Daoy (cell line): ENCODE measurements at places on chromosomes 6 and 20. TPM values are rescaled to one million over a fixed set of nuclear protein-coding genes. Genes with fewer than 3 reads are reported as not detected.

Gene PPP1R16B
- under 0.01 TPM in 1 of 2 replicates, not detected in the other for total RNA-seq

Gene TEAD3
- total RNA-seq: 6.9 and 7.3 TPM in 2 replicates

Gene PLG
- not detected in 2 replicates for total RNA-seq

Gene PRDM1
- total RNA-seq: 0.86 and 2.9 TPM in 2 replicates

Gene NFYA
- total RNA-seq: 9.1 and 13.1 TPM in 2 replicates

Gene SS18L1
- 10.1 and 10.3 TPM in 2 replicates for total RNA-seq

Gene OR12D3
- not detected in 2 replicates for total RNA-seq
